ENCODE measurements at places on chromosomes 12 and 14.

- no peak for DNase-seq
Measured at GRCh38 chr12:54162741-54163140, 26.0 kb downstream of the SMUG1 start.

DNA sequence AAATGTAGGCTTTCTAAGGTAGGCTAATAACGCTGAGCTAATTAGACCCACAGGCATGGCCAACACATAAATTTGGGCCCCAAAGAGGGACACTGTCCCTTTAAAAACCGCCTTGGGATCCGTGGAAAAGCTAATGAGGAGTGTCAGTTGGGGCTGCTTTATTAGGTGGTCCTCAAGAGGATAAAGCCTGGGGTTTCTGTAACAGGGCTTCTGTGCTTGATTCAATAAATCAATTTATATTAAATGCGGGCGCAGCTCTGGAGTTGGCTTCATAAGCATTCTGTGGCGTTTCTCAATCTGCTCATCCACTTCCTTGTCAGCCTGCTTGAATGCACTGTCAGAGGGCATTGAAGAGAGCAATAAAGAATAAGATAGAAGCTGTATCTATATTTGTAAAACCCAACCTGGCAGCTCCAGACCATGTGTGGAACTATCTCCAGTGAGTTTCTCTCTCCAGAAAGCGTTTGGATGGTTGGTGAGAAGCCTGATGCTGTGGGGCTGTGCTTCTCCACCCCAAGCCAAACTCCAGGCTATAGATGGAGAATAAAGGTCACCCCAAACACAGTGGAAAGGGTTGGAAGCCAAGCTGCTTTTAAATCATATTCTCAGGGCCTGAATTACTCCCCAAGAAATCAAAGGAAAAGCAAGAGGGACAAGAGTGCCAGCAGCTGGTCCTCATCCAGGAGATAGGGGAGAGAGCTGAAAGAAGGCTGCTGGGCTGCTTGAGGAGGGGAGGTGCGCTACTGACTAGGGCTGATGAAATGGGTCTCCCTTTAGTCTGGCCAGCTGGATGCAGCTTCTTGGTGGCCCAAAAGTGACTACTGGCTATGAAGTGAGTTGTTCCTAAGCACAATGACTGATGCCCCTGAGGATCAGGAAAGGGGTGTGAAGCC, 222.0 kb downstream of the PPM1H start:
- no peak for DNase-seq

DNA sequence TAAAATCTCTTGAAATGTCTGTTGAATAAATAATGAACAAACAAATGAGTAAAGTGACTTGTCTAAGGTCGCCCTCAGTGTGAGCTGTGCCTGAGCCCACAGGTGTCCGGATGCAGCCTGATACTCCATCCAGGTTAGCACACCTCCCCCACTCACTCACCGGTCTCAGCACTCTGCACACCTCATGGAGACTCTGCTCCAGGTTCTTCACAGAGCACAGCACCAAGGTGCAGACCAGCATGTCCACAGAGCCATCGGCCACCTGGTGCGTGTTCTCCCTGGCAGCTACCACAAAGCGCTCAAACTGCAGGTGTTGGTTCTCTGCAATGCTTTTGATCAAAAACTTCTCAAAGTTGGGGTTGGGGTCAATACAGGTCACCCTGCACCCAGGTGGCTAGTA, 4.1 kb upstream of the KRT7 start:
- DNase-seq: no peak

DNA sequence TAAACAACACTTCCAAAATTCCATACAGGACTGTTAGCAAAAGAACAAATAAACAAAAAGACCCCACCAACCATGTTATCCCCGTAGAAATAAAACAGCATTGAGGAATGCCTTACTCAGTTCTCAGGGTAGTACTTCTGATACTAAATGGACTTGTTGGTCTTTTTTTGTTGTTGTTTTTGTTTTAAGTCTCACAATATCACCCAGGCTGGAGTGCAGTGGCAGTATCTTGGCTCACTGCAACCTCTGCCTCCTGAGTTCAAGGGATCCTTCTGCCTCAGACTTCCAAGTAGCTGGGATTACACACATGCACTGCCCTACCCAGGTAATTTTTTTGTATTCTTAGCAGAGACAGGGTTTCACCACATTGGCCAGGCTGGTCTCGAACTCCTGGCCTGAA, 17.1 kb downstream of the HNRNPC start:
- DNase-seq: no peak

GRCh38 chr14:101815994-101816393, 54.5 kb downstream of the PPP2R5C start:
- no peak for DNase-seq

- no peak for DNase-seq
Measured at GRCh38 chr14:73753124-73753886, 39.1 kb upstream of the PNMA1 start.

DNA sequence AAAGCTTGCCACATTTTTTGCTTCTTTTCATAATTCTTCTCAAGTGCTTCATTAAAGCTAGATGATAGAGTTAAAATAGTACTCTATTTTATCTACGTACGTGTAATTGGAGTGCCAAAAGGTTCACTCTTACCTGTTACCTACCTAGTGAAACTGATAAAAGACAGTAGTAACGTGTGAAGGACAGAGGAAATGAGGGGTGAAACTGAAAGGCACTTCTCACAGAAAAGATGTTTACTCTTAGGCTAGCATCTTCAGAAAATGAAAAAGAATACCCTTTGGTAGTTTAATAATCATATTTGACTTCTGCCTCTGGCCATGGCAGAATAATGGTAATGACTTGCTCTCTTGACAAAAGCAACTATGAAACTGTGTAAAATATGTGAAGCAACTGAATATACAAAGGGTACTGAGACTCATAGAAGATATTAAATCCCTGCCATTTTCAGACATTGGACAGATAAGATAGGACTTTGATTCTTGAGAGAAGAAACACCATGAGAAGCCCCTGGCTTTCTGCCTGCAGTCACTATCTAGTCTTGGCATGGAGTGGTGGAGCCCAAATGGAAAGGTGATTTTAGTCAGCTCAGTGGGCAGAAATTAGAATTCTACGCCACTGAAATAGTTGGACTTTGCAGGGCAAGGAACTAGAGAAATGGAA, 6.3 kb upstream of the EVL start:
- no peak for DNase-seq

DNA sequence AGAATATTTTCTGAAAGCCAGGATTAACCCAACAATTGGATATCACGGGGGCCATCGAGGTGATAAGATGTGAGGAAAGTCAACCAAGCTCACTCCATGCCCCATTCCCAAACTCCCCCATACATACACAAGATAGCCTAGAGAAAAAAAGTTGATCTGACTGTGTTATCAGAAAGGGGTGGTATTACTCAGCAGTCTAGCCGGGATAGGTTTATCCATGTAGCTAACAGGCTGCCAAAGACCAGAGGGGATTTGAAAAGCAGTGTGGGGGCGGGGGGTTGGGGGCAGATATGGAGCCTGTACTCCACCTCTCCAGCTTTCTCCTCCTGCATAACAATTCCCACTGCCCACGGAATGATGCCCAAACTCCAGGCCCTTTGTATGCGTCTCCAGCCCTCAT, 13.2 kb upstream of the MAP1LC3B2 start:
- no peak for DNase-seq

DNA sequence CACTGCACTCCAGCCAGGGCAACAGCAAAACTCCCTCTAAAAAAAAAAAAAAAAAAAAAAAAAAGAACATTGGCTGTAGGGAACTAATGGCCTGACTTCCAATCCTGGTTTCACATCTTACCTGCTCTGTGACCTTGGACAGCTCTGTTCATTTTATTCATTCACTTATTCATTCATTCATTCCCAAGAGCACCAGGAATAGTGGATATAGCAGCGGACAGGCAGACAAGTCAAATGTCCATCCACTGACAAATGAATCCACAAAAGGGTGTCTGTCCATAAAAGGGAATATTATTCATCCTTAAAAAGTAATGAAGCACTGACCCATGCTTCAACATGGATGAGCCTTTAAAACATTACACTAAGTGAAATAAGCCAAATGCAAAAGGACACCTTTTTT, 27.6 kb upstream of the C12orf76 start:
- DNase-seq: no peak

- DNase-seq: peak; percentile 18
Measured at GRCh38 chr12:45324391-45324790, 108.5 kb downstream of the ANO6 start.

GRCh38 chr12:106054049-106054448, 84.7 kb downstream of the NUAK1 start:
- DNase-seq: no peak

Measured in iris pigment epithelial cell (primary cell).